ENCODE measurements at places on chromosomes 4 and X. TPM values are rescaled to one million over a fixed set of nuclear protein-coding genes. Genes with fewer than 3 reads are reported as not detected.
A peak's percentile ranks its signal among the peaks of the same experiment; 100 is the strongest.

DNA sequence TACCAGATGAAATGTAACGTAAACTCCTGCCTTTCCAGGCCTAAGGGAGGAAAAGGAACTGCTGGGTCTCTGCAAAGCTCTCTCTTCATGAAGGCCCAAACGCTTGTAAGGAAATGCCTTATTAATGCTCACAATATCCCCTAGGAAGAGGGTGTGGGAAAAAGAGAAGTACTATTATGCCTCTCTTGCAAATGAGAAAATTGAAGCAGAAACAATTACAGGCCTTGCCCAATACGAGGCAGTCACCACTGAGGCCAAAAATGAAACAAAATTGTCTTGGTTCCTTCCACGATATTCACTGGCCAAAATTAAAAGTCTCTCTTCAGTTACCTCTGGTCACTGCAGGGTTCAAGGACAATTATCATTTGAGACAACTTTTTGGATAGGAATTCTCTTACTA, 3.2 kb downstream of the SCARB2 start:
- no peaks in the 10 kb centered on the region for H3K36me3 ChIP-seq
- DNase-seq = no peak
- peak overlapping the region; percentile 17 for H3K27ac ChIP-seq
- H3K4me3 ChIP-seq = no peak overlapping the region
- H3K4me1 ChIP-seq = peaks cover 42% of the 10 kb centered on the region

The SSX2 gene
- not detected for total RNA-seq

GRCh38 chrX:112056886-112057285, 25.7 kb downstream of the TRPC5 start:
- no peak overlapping the region for H3K27ac ChIP-seq
- no peak for DNase-seq
- no peaks in the 10 kb centered on the region for H3K4me1 ChIP-seq
- H3K27me3 ChIP-seq = no peaks in the 10 kb centered on the region
- no peak overlapping the region for H3K4me3 ChIP-seq

- H3K4me3 ChIP-seq = no peak overlapping the region
- no peak overlapping the region for H3K27ac ChIP-seq
- no peaks in the 10 kb centered on the region for H3K4me1 ChIP-seq
- no peaks in the 10 kb centered on the region for H3K36me3 ChIP-seq
- DNase-seq = no peak
- no peaks in the 10 kb centered on the region for H3K27me3 ChIP-seq
Observed at GRCh38 chr4:175066923-175067627, 148.9 kb downstream of the ADAM29 start.

- no peak overlapping the region for H3K4me3 ChIP-seq
- no peak overlapping the region for H3K27ac ChIP-seq
- H3K27me3 ChIP-seq = no peaks in the 10 kb centered on the region
Observed at GRCh38 chr4:94550352-94550751, 98.6 kb downstream of the PDLIM5 start.

- no peaks in the 10 kb centered on the region for H3K36me3 ChIP-seq
- H3K4me3 ChIP-seq = no peak overlapping the region
- no peaks in the 10 kb centered on the region for H3K27me3 ChIP-seq
- peaks cover 47% of the 10 kb centered on the region for H3K4me1 ChIP-seq
Observed at GRCh38 chr4:72314869-72315268, 254.2 kb downstream of the ADAMTS3 start.

The ODAM gene
- total RNA-seq = 2.1 TPM

DNA sequence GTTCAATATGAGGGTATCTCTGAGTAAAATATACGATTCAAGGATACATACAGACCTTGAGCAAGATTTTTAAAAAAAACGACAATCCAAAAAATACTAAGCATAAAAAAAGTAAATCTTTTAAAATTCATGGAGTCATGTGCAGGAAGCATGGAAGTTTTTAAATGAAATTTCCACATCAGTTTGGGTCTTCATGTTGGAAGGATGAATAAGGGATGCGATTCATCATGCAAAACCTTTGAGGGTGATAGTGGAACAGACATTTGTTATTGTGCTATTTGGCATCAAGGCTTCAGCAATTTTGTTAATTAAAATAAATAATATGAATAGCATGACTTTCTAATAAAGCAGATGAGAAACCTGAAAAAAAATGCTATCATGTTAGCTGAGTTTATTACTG, 815.0 kb upstream of the PCDH10 start:
- no peak overlapping the region for H3K27ac ChIP-seq
- H3K36me3 ChIP-seq = no peaks in the 10 kb centered on the region
- no peaks in the 10 kb centered on the region for H3K4me1 ChIP-seq
- H3K27me3 ChIP-seq = no peaks in the 10 kb centered on the region
- no peak overlapping the region for H3K4me3 ChIP-seq

The MAGEA2 gene
- total RNA-seq = not detected

GRCh38 chr4:52588097-52588496, 71.0 kb downstream of the USP46 start:
- H3K36me3 ChIP-seq = no peaks in the 10 kb centered on the region
- peak; percentile 34 for DNase-seq
- no peak overlapping the region for H3K4me3 ChIP-seq
- no peaks in the 10 kb centered on the region for H3K27me3 ChIP-seq

The MFAP3L gene
- 10.4 TPM for total RNA-seq

- no peak overlapping the region for H3K4me3 ChIP-seq
- no peak overlapping the region for H3K27ac ChIP-seq
- DNase-seq = no peak
- H3K27me3 ChIP-seq = no peaks in the 10 kb centered on the region
- no peaks in the 10 kb centered on the region for H3K4me1 ChIP-seq
Observed at GRCh38 chrX:9204560-9204959, 170.6 kb upstream of the FAM9B start.

GRCh38 chr4:3376266-3376665, 65.5 kb upstream of the HGFAC start:
- H3K4me1 ChIP-seq = no peaks in the 10 kb centered on the region
- H3K36me3 ChIP-seq = no peaks in the 10 kb centered on the region
- no peak overlapping the region for H3K4me3 ChIP-seq
- H3K27me3 ChIP-seq = no peaks in the 10 kb centered on the region

GRCh38 chrX:136778916-136779315, 1.8 kb downstream of the ARHGEF6 start:
- DNase-seq = no peak

- no peaks in the 10 kb centered on the region for H3K36me3 ChIP-seq
- H3K4me1 ChIP-seq = no peaks in the 10 kb centered on the region
- no peak overlapping the region for H3K4me3 ChIP-seq
- no peaks in the 10 kb centered on the region for H3K27me3 ChIP-seq
Observed at GRCh38 chrX:17086317-17086716, 139.9 kb downstream of the REPS2 start.

The CENPVL2 gene
- not detected for total RNA-seq

DNA sequence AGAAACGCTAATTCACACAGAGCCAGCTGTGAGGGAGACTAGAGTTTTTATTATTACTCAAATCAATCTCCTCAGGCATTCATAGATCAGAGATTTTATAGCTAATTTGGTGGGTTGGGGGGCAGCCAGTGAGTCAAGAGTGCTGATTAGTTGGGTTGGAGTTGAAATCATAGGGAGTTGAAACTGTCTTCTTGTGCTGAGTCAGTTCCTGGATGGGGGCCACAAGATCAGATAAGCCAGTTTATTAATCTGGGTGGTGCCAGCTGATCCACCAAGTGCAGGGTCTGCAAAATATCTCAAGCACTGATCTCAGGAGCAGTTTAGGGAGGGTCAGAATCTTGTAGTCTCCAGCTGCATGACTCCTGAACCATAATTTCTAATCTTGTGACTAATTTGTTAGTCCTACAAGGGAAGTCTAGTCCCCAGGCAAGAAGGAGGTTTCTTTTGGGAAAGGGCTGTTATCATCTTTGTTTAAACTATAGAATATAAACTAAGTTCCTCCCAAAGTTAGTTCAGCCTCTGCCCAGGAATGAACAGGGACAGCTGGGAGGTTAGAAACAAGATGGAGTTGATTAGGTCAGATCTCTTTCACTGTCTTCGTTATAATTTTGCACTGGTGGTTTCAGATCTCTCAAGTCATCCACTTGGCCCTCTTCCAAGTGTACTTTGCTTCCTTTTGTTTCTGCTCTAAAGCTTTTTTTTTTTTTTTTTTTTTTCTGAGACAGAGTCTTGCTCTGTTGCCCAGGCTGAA, 5.4 kb upstream of the NAA11 start:
- no peak overlapping the region for H3K27ac ChIP-seq
- no peaks in the 10 kb centered on the region for H3K36me3 ChIP-seq
- no peak overlapping the region for H3K4me3 ChIP-seq
- H3K27me3 ChIP-seq = no peaks in the 10 kb centered on the region

GRCh38 chr4:185809121-185809520, 2.9 kb downstream of the SORBS2 start:
- H3K4me3 ChIP-seq = peak overlapping the region; percentile 30
- DNase-seq = no peak
- H3K36me3 ChIP-seq = no peaks in the 10 kb centered on the region
- no peaks in the 10 kb centered on the region for H3K27me3 ChIP-seq
- H3K27ac ChIP-seq = peak overlapping the region; percentile 83

The PWWP3B gene
- total RNA-seq = 25.4 TPM

DNA sequence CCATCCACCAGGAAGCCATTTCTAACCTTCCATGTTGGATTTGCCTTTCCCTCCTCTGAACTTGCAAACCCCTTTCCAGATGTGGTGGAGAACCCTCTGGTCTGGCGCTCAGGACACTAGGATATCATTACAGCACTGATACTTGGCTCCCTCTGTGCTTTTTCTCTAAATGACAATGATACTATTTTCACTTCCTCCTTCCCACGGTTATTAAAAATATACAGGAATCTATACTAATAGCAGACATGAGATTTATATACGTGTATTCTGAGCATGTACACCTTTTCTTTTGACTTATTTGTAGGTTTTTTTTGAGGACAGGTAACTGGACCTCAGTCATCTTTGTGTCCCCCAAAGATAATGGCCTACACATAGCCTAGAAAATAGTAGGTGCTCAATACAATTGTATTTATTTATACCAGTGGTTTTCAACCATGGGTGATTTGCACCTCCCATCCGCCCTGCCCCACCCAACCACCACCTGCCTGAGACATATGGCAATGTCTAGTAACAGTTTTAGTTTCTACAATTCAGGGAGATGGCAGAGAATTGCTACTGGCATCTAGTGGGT, 60.4 kb upstream of the PLAC8 start:
- H3K27ac ChIP-seq = no peak overlapping the region
- no peak for DNase-seq
- H3K4me1 ChIP-seq = peaks cover 5% of the 10 kb centered on the region
- H3K36me3 ChIP-seq = no peaks in the 10 kb centered on the region
- no peaks in the 10 kb centered on the region for H3K27me3 ChIP-seq

- no peaks in the 10 kb centered on the region for H3K27me3 ChIP-seq
- H3K4me1 ChIP-seq = no peaks in the 10 kb centered on the region
- no peak overlapping the region for H3K4me3 ChIP-seq
- H3K36me3 ChIP-seq = no peaks in the 10 kb centered on the region
Observed at GRCh38 chr4:104879367-104879766, 267.3 kb upstream of the TET2 start.

The KCNIP4 gene
- total RNA-seq = 6.6 TPM

GRCh38 chr4:157076578-157076947, 613 bp downstream of the GLRB start:
- no peak overlapping the region for H3K27ac ChIP-seq
- peak overlapping the region; percentile 41 for H3K4me3 ChIP-seq
- peaks cover 5% of the 10 kb centered on the region for H3K4me1 ChIP-seq
- DNase-seq = peak; percentile 28
- no peaks in the 10 kb centered on the region for H3K36me3 ChIP-seq

DNA sequence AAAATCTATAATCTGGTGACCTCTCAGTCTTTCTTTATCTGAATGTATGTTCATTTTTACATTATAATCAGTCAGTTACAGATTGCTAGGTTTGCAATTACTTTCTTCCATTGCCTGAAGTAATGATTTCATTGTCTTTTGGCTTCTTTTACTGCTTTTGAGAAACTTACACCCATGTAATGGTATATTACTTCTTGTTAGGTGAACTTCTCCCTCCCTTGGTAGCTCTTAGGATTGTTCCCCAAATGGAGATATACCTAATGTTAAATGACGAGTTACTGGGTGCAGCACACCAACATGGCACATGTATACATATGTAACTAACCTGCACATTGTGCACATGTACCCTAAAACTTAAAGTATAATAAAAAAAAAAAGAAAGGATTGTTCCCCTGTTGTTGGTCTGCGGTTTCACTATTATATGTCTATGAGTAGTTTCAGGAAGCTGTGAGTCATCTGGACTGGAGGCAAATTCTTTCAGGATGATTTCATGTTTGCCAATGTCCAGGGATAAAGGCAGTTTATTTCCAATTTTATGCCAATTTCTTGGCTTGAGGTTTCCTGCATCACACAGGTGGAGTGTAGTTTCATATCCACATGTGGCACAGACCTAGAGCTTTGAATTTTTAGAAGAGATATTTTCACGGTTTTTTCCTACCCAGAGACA, 21.8 kb downstream of the SPANXC start:
- DNase-seq = no peak
- H3K27me3 ChIP-seq = no peaks in the 10 kb centered on the region
- no peaks in the 10 kb centered on the region for H3K36me3 ChIP-seq
- H3K4me3 ChIP-seq = no peak overlapping the region
- no peaks in the 10 kb centered on the region for H3K4me1 ChIP-seq
- no peak overlapping the region for H3K27ac ChIP-seq

GRCh38 chr4:102543030-102543928, 42.1 kb downstream of the NFKB1 start:
- no peak for DNase-seq
- H3K36me3 ChIP-seq = no peaks in the 10 kb centered on the region
- H3K4me3 ChIP-seq = no peak overlapping the region
- H3K4me1 ChIP-seq = no peaks in the 10 kb centered on the region
- no peaks in the 10 kb centered on the region for H3K27me3 ChIP-seq

- H3K4me3 ChIP-seq = no peak overlapping the region
- no peak for DNase-seq
- H3K27ac ChIP-seq = no peak overlapping the region
- no peaks in the 10 kb centered on the region for H3K36me3 ChIP-seq
- no peaks in the 10 kb centered on the region for H3K4me1 ChIP-seq
Observed at GRCh38 chr4:69032847-69033638, 63.2 kb upstream of the UGT2B7 start.

DNA sequence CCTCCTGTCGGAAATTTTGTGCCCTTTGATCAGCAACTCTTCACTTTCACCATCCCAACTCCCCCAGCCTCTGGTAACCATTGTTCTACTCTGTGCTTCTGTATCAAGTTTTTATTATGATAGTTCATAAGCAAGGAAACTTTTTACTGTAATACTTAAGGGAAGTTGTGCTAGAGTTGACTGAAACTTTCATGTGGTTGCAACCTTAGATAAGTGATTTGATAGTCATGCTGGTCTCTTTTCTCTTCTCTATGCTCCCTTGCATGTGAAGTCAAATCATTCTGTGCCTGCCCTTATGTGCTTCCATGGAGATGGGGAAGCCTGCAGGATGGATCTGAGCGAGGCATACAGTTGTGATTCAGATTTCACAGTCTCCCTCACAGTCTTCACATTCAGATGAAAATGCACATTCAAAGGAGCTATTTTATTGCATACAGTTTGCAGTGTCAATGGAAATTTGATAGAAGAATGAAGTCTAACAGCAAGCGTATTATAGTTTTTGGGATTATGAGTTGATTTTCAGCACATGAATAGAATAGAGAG, 1428.3 kb upstream of the TENM3 start:
- H3K27me3 ChIP-seq = no peaks in the 10 kb centered on the region
- H3K4me1 ChIP-seq = no peaks in the 10 kb centered on the region
- no peak overlapping the region for H3K27ac ChIP-seq
- no peak for DNase-seq
- no peak overlapping the region for H3K4me3 ChIP-seq

The SEPTIN11 gene
- 64.1 TPM for total RNA-seq

GRCh38 chrX:103949506-103949905, 12.9 kb upstream of the TMSB15B start:
- no peaks in the 10 kb centered on the region for H3K36me3 ChIP-seq
- H3K4me3 ChIP-seq = no peak overlapping the region
- DNase-seq = no peak
- H3K27me3 ChIP-seq = no peaks in the 10 kb centered on the region
- H3K27ac ChIP-seq = no peak overlapping the region
- no peaks in the 10 kb centered on the region for H3K4me1 ChIP-seq

Data from thyroid gland (tissue), 4 donors.